ENCODE measurements at places on chromosomes 3 and 15.

GRCh38 chr3:150135287-150135721, 164.6 kb upstream of the PFN2 start:
- no peak for DNase-seq

DNA sequence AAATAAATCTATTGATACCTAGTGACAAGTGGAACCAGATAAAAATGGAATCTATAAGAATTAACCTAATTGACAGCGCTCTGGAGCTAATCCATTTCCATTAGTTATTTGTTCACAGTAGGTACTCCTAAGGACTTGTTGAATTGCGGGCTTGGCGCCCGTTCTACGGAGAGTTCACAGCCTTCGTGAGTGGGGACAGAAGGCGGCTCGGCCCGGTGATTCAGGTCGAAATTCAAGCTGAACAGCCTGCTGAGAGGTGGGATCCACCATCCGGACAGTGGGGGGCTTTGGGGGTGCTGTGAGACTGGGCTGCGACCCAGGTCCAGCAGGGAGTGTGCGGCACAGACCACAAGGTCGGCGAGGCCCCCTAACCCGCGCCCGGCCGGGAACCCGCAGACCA, 779 bp upstream of the CTNNB1 start:
- DNase-seq, result no peak

DNA sequence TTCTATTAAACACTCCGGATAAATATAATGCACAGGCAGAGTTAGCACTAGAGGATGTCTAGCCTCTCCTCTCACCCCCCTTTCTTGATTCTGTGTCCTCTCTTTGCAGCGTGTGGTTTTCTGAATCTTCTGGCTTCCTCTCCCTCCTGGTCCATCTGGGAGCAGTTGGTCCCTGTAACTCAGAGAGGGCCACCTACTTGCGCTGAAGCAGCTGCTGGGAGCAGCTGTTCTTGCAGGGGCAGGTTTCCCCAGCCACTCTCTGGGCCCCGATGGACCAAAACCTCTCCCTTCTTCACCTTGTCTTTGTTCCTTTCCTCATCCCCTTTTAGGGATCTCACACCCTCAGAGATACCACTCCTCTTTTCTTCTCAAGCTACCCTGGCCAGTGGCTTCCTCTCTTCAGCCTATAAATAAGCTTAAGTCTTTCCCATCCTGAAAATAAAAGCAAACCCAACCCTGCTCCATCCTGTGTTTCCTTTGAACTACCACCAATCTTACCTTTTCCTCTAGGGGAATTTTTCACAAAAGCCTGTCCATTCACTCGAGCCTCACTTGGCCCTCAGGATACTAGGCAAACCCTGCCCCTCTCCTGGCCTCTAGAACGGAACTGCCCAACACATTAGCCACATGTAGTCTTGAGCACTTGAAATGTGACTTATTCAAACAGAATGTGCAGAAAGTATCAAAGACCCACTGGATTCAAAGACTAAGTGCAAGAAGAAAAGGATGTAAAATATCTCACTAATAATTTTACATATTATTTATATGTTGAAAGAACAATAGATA, 59.7 kb downstream of the STARD5 start:
- no peak for DNase-seq

GRCh38 chr3:149850787-149851584, 38.0 kb downstream of the RNF13 start:
- DNase-seq, result no peak

DNA sequence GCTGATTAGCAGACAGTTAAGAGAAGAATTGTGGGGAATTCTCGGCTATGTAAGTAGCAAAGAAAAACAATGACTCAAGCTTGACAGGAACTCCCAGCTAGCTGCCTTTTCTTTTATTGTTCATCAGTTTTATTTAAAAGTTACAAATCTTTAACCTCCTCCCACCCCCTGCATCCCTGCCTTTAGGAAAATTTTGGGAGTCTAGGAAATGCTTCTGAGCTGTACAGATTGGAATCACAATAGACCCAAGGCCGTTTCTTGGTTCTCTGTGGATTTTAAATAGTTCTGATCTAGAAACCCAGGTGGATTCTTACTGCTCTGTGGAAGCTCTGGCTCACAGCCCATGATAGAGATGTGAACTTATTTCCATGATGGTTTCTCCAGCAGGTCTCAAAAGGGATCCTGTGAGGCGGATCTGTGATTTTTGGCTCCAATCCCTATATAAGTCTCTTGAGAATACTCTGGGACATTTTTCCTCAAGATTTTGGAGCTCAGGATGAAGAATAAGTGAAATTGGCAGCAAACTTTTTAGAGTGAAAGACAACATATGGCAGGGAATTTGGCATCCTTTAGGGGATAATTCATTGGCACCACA, 312.3 kb downstream of the EPHA3 start:
- no peak for DNase-seq

GRCh38 chr3:118527514-118528044, 507.1 kb downstream of the IGSF11 start:
- no peak for DNase-seq

DNA sequence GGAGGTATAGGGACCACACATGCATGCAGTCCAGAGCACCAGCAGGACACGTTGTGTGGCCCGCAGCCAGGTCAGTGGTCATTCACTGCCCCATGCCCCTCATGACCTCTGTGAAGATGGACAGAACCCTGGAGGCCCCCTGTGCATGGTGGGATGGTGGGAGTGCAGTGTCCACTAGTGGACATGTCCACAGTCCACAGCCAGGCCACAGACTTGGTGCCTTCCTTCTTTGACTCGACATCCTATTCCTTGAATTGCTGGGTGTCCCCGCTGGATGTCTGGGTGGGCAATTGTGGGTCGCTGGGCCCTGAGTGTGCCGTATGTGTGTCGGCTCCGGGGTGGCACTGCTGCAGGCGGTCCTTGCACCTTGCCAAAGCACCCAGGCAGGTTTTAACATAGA, 35.7 kb downstream of the KLF15 start:
- no peak for DNase-seq

DNA sequence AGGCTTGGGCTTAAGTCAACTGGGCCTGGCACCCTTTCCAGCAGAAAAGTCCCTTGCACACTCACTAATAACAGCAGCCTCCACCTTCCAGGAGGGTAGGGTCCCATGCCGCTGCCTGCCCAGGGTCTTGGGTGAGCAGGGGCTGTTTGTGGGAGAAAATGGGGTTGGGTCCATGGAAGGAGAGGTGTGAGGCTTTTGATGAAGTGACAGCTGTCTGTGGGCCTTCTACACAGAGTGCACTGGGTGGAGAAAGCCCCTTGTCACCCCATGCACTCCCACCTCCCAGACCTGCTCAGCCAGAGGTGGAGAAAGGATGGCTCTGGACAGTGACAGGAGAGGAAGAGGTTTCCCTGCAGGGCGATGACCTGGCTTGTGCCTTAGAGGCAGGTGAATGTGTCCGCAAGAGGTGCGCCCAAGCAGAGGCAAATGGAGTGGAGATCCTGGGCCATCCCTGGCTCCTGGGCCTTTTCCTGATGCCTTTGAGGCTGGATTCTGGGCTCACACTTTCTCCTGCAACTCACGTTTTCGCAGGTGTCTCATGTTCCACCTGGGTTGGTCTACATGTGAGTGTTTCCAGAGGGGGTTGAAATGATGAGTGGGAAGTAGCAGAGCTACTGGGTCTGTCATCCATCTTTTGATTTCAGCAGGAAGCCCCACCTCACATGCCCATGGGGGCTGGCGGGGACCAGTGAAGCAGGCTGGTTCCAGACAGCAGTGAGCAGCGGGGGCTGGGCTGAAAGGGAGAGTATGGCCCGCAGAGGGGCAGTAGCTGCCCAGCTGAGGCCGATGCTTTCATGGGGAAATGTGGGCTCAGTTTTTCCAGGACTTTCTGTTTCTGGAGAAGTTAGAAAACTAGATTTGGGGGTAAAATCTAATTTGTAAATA, 85.2 kb upstream of the PRR23E start:
- DNase-seq, result no peak

DNA sequence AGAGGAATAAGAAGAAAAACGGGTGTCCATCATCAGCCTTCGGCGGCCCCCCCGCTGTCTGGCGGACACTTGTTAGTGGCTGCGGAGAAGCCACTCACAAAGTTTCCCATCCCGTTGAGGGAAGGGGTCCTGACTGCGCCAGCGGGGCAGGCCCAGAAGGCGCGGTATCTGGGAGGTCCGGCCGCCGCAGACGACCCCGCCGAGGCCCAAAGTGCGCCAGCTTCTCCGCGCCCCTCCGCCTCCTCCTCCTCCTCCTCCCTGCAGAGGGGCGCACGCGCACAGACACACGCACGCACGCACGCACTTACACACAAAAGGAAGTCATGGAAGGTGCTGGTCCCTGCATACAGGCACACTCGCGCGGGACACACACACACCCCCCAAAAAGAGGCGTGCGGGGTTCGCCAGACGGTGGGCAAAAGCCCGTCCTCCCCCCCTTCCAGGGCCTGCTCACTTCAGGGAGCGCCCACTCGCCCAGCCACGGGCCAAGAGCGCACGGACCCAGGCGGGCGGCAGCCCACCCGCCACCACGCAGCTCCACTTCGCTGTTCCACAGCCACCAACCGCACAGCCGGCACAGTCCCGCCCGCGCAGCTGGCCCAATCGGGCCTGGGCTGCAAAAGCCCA, 18.0 kb downstream of the ZNF148 start:
- DNase-seq, result peak; percentile 41

- no peak for DNase-seq
Observed at GRCh38 chr15:78059110-78059839, 18.2 kb downstream of the TBC1D2B start.

GRCh38 chr3:149898771-149899170, 71.9 kb downstream of the PFN2 start:
- DNase-seq, result no peak

DNA sequence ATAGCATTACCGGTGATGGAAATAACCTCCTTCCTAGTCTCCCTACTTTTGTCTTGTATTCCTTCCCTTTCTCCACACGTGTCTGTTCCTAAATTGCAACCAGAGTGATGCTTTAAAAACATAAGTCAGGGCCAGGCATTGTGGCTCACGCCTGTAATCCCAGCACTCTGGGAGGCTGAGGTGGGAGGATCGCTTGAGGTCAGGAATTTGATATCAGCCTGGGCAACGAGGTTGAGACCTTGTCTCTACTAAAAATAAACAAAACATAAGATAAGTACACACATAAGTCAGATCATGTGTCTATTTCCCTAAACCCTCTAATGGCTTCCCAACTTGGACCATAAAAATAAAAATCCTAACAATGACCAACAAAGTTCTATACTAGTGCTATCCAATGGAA, 18.4 kb downstream of the ARMC8 start:
- DNase-seq, result no peak

- DNase-seq, result no peak
Observed at GRCh38 chr3:29335438-29335837, 54.6 kb downstream of the RBMS3 start.

DNA sequence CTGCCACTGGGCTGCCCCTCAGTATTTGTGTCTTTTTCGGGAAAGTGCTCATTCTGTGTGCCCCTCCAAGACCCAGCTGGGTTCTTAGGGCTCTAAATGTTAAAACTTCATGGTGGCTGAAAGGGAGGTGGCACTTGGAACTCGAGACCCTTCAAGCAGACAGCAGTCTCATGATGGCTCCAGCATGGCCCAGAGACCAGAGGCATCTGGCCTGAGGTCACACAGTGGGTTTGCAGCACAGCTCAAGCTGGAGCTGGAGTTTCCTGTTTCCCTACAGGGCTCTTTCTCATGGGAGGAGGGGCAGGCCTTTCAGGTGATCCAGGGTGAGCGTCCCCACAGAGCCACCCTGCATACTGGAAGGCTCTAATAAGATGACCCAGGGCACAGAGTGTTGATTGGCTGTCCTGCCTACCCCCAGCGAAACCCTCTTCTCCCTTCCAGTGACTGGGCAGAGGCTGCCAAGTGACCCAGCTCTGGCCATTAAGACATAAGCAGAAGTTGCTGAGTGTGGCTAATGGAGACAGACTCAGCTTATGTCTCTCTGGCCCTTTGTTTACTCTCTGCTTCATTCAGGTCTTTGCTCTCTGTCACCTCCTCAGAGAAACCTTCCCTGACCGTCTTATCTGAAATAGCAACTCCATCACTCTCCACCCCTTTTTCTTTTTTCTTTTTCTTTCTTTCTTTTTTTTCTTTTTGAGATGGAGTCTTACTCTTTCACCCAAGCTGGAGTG, 166.6 kb upstream of the SMAD3 start:
- no peak for DNase-seq

- DNase-seq, result no peak
Observed at GRCh38 chr3:66665021-66665695, 164.3 kb upstream of the LRIG1 start.

GRCh38 chr3:165920984-165921383, 83.8 kb upstream of the BCHE start:
- no peak for DNase-seq

DNA sequence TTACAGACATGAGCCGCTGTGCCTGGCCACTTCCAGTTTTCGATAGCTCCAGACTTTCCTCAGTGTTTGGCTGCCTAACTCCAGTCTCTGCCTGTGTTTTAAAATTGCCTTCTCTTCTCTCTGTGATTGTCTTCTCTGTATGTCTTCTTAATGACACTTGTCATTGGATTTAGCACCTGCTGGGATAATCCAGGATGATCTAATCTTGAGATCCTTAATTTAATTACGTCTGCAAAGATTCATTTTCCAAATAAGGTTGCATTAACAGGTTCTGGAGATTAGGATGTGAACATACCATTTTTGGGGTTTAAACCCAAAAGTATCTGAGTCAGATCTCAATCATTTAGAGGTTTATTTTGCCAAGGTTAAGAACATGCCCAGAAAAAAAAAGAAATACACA, 222.2 kb upstream of the PDZRN3 start:
- DNase-seq, result no peak

All from stimulated activated CD8-positive, alpha-beta memory T cell treated with anti-CD3 and anti-CD28 coated beads, Interleukin-2, amount 100 ng/mL, for 48 hours (primary cell).